T-helper 17 cell (primary cell): ENCODE measurements at places on chromosomes 1 and 21.

GRCh38 chr1:156583821-156584622 is 4.5 kb downstream of the TTC24 start:
- DNase-seq: peak; percentile 65

DNA sequence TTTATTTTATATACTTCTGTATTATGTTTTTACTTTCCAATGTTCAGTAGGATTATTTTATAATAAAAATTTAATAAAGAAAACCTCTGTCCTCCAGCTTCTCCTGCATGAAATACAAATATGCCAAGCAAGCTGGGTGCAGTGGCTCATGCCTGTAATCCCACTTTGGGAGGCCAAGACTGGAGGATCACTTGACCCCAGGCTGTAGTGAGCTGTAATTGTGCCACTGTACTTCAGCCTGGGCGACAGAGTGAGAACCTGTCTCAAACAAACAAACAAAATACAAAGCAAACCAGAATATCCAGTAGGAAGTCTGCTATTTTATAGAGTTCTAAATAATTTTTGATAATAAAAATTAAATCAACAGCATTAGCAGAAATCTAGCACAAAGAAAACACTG is 168.8 kb downstream of the EIF4G3 start:
- DNase-seq: no peak

GRCh38 chr1:35777109-35777508 is 7.3 kb upstream of the CLSPN start:
- no peak for DNase-seq

- peak; percentile 22 for DNase-seq
These were observed 25.1 kb upstream of the LSS start for GRCh38 chr21:46253610-46254124.
